ENCODE measurements at places on chromosomes 6 and 20.

GRCh38 chr6:168186438-168186837, 107.4 kb upstream of the FRMD1 start:
- no peak for DNase-seq

DNA sequence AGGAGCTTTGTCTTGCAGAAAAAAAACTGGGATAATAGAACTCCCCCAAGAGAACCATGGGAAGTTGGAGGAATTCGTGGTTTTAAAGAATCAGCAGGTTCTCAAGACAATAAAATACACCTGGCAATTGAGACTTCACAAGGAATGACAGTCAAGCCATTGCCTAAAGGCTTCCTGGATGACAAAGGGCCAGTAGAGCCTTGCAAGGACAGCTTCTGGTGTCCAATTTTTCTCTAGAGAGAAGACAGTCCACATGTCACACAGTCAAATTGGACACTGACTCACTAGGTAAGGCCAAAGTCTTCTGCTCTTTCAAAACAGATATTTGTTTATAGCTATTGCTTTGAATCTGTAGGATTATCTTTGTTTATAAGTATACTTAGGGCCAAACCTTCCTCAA, 80.3 kb upstream of the BMP5 start:
- no peak for DNase-seq

DNA sequence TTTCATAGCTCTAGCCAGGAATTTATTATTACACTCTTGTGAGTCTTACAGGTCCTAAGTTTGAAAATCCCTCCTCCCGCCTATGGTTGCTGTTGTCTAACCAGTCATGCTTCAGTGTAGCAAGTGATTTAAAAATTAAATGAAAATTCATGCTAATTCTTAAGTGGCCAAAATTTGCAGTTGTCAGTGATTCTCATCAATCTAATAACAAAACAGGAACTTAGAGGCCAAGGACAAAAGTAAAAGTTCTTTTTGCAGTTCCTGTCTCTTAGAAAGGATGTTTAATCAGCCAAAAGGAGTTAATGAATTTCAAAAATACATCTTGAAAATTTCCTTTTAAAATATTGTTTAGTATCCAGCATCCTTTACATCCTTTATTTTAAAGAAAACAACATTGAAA, 36.3 kb downstream of the VTA1 start:
- no peak for DNase-seq

DNA sequence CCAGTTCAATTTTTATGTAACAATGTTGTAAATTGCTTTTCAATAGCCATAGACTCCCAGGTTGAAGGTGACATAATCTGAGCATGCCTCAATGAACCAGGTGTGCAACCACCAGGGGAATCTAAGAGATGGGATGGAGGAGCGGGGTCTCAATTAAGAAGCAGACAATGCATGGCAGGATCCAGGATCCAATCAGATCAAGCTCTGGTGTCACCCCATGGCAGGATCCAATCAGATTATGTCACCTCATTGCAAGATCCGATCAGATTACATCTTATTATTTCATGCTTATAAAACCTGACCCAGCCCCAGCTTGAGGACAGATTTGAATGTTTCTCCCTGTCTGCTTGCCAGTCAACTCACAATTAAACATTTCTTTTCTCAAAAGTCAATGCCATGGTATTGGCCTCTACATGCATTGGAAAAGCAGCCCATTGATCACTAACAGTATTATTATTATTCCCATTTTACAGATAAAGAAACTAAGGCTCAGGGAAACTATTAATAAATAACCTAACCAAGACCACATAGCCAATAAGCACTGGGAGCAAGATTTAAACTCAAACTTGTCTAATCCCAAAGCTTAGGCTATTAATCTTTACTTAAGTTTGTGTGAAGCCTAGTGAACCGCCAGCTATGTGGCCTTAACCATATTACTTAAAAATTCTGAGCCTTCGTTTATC, 14.3 kb upstream of the SIRT5 start:
- DNase-seq: no peak

GRCh38 chr6:25606151-25606550, 45.9 kb upstream of the SCGN start:
- DNase-seq: peak; percentile 29

Data from SHP77 treated with DMSO at 0.1 percent for 48 hours (cell line).